ENCODE measurements at places on chromosomes 12 and 14. TPM values are rescaled to one million over a fixed set of nuclear protein-coding genes. Genes with fewer than 3 reads are reported as not detected.

Gene HOXC10
- not detected for total RNA-seq

Gene CPSF2
- 36.5 TPM for total RNA-seq

Gene NOS1
- total RNA-seq: 21.2 TPM

Gene REM2
- total RNA-seq: 0.72 TPM

Gene SLCO1B3
- 0.10 TPM for total RNA-seq

Gene ATG2B
- 32.4 TPM for total RNA-seq

Gene SLC10A1
- not detected for total RNA-seq

Gene NINJ2
- not detected for total RNA-seq

Gene MAX
- 29.5 TPM for total RNA-seq

Gene SYNDIG1L
- total RNA-seq: not detected

Gene CCDC184
- 1.2 TPM for total RNA-seq

Gene DAO
- total RNA-seq: not detected

Gene TPH2
- 0.10 TPM for total RNA-seq

Gene KCNMB4
- total RNA-seq: 6.1 TPM

Gene KLHDC1
- 10.9 TPM for total RNA-seq

Gene ZNF385A
- total RNA-seq: 30.4 TPM

Gene CLEC4C
- total RNA-seq: not detected

Gene ACTR6
- total RNA-seq: 12.5 TPM

Gene CLEC12A
- total RNA-seq: not detected

Gene CABP1
- 0.51 TPM for total RNA-seq

Gene SRSF9
- 92.3 TPM for total RNA-seq

Gene CHGA
- total RNA-seq: 0.72 TPM

Gene RASAL1
- 3.8 TPM for total RNA-seq

Gene LGR5
- 2.5 TPM for total RNA-seq

Gene AMN
- 2.1 TPM for total RNA-seq

Gene ANKRD33
- not detected for total RNA-seq

Gene SEL1L
- 56.5 TPM for total RNA-seq

Gene TAS2R42
- not detected for total RNA-seq

Gene UBE3B
- total RNA-seq: 59.7 TPM

Gene RDH5
- 18.8 TPM for total RNA-seq

Gene KCNC2
- total RNA-seq: 3.9 TPM

Gene LRP1-AS
- total RNA-seq: not detected

Gene POTEM
- not detected for total RNA-seq

Gene FZD10
- total RNA-seq: 10.1 TPM

Gene OR11H7
- total RNA-seq: not detected

Gene PYM1
- 15.5 TPM for total RNA-seq

Gene DIO3
- total RNA-seq: 8.3 TPM

Gene RIMKLB
- 79.8 TPM for total RNA-seq

Gene AQP2
- total RNA-seq: not detected

Gene TTC5
- 23.3 TPM for total RNA-seq

Gene FOXG1
- 0.10 TPM for total RNA-seq

Gene GARIN6
- not detected for total RNA-seq

Gene PTGER2
- total RNA-seq: 0.21 TPM

Gene KRT77
- total RNA-seq: 0.10 TPM

Gene AQP6
- total RNA-seq: 0.10 TPM

Gene CLEC4E
- total RNA-seq: not detected

Gene DLGAP5
- total RNA-seq: 12.6 TPM

Gene LIN7A
- total RNA-seq: 4.3 TPM

Gene TESPA1
- total RNA-seq: 0.92 TPM

Gene PRICKLE1
- 34.4 TPM for total RNA-seq

Gene PLEKHG7
- not detected for total RNA-seq

Gene OTX2
- total RNA-seq: 0.10 TPM

Gene SIX6
- total RNA-seq: not detected

Gene SART3
- 79.1 TPM for total RNA-seq

Gene EFS
- total RNA-seq: 28.2 TPM

Gene TMPRSS12
- total RNA-seq: not detected

Gene GALNT16
- total RNA-seq: 17.3 TPM

Gene TNS2
- 44.4 TPM for total RNA-seq

Gene DACT1
- 21.2 TPM for total RNA-seq
